ENCODE measurements at places on chromosomes 6 and 20.

- DNase-seq = no peak
Measured at GRCh38 chr20:725491-725890, 42.8 kb downstream of the SLC52A3 start.

- no peak for DNase-seq
Measured at GRCh38 chr6:52616059-52616690, 39.3 kb upstream of the TRAM2 start.

DNA sequence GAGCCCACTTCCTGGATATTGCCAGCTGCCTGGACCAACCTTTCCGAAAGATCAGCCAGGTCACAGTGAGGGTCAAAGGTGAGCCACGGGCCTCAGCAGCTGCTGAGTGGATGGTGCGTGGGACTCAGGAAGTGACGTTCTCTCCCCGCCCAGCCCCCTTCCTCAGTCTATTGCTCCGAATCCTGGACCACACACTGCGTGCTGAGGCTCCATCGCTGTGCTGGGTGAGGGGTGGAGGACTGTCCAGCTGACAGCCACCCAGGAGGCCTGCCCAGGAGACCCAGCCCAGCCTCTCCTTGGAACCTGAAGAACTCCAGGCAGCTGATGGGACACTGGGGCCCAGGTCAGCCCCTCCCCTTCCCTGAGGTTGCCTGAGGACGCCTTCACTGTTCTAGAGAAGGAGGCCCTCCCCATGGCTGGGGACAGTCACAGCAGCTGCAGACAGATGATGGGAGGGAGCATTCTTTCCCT lies 94.4 kb upstream of the CD93 start:
- DNase-seq = no peak

DNA sequence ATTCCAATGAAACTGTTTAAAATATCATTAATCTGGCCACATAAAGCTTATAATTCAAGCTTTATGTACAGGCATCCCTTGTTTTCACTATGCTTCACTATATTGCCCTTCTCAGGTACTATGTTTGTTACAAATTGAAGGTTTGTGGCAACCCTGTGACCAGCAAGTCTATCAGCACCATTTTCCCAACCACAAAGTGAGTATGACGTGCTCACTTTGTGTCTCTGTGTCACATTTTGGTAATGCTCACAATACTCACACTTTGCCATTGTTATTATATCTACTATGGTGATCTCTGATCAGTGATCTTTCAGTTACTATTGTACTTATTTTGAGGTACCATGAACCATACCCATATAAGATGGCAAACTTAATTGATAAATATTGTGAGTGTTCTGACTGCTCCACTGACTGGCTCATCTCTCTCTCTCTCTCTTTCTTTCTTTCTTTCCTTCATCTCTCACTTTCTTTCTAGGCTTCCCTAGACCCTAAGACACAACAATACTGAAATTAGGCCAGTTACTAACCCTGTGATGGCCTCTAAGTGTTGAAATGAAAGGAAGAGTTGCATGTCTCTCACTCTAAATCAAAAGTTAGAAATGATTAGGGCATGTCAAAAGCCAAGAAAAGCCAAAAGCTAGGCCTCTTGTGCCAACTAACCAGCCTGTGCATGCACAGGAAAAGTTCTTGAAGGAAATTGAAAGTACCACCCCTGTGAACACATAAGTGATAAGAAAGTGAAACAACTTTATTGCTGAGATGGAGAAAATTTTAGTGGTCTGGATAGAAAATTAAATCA lies 227.9 kb downstream of the BCAS1 start:
- no peak for DNase-seq

DNA sequence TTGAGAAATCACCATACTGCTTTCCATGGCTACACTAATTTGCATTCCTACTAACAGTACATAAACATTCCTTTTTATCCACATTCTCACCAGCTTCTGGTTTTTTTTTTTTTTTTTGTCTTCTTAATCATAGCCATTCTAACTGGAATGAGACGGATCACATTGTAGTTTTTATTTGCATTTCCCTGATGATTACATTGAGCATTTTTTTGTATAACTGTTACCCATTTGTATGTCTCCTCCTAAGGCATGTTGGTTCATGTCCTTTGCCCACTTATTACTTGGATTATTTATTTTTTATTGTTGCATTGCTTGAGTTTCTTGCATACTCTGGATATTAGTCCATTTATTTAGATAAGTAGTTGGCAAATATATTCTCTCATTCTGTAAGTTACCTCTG lies 258.0 kb downstream of the MEI4 start:
- DNase-seq = no peak

- no peak for DNase-seq
Measured at GRCh38 chr20:63962426-63963347, 6.5 kb upstream of the UCKL1 start.

DNA sequence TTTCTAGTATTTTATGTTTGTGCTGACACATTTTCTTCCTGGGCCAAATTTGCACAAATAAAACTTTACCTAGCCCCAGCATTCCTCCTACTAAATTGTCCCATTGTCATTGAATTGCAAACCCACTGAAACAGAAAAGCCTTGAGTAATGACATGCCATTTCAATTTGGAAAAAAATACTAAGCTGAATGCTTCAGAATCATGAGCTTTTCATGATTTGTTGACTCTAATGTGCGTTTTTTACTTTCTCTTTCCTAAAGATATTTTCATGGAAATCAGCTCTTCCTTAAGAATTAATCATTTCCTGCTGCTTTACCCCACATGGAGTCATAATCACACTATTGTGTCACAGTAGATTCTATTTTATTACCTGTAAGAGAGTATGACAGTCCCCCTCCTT lies 47.4 kb downstream of the TRDN start:
- DNase-seq = no peak
